ENCODE measurements at places on chromosomes 11 and 22.

GRCh38 chr22:24871611-24872205 lies 65.7 kb downstream of the SGSM1 start:
- no peak for DNase-seq

DNA sequence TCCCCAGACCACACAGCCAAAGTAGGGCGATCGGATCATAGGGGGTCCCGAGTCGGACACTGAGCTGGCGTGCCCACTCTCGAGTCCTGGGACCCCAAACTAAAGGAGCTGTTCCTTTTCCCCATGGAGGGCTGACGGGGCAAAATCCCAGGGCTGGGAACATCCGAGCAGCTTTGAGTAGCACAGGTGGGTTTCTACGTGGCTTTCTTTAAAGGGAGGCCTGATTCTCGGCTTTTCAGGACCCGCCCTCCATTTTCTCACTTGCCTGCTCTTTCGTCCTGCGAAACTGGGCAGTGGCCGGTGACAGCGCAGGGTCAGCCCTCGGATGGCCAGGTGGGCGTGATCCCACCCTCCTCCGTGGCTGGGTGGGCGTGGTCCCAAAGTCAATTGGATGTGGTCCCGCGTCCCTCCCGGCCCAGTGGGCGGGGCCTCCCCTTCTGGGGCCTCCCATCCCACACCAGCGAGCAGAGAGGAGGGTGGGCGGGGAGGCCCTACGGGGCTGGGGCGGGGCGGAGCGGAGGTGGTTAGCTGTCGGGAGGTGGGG lies 17.5 kb upstream of the TXNRD2 start:
- DNase-seq: no peak

DNA sequence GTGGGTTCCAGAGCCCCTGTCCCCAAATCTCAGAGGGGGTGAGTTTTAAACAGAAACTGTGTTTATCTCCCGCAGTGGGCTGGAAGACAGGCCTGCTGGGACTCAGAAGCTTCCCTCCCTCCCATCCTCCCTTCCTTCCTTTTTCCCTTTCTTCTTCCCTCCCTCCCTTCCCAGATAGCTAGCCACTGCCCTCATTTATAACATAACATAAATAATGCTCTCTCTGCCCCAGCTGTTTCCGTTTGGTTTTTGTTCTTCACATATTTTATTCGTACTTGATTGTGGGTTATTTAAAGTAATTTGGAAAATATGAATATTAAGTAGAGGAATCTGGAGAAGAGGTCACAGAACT lies 140.9 kb downstream of the TEAD1 start:
- no peak for DNase-seq

GRCh38 chr11:82663535-82663934 lies 70.1 kb downstream of the FAM181B start:
- no peak for DNase-seq

GRCh38 chr11:84634309-84634708 lies 992.8 kb downstream of the DLG2 start:
- DNase-seq: no peak
